ENCODE measurements at places on chromosomes 7 and 10. TPM values are rescaled to one million over a fixed set of nuclear protein-coding genes. Genes with fewer than 3 reads are reported as not detected.

- peak; percentile 47 for DNase-seq
Observed at GRCh38 chr7:126700807-126701604, 551.7 kb downstream of the GRM8 start.

DNA sequence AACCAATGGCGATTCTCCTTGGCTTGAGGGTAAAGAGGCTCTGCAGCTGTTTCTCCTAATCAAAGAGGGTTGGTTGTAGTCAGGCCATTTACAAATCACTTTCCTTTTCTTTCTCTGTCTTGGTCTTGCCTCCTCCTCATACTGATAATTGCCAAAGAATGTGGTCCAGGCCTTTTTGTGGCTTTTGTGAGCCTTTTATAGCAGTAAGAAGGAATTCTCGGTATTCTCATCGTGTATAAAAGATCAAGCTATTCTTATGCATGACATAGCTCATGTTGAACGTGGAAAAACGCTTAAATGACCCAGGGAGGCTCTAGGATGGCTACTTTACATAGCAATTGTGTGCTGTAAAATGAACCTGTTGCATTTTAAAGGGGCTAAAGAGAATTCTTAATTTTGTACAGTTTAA, 62.6 kb downstream of the RBM20 start:
- no peak for DNase-seq

DNA sequence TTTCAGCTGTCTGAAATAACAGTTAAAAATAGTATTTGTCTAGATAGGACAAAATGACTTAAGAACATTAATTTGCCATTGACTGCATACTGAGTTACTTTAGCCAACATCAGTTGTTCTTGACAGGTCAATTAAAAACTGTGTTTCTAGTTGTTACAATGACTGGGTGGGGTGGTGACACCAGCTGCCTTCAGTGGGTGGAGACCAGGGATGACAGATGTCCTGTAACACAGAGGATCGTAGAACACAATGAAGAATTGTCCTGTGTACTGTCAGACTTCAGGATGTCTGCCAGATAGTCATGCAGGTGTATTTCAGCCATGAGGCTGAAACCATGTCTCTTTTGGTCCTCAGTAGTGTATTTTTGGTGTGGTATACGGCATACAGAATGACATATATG, 24.4 kb downstream of the TRUB1 start:
- no peak for DNase-seq

DNA sequence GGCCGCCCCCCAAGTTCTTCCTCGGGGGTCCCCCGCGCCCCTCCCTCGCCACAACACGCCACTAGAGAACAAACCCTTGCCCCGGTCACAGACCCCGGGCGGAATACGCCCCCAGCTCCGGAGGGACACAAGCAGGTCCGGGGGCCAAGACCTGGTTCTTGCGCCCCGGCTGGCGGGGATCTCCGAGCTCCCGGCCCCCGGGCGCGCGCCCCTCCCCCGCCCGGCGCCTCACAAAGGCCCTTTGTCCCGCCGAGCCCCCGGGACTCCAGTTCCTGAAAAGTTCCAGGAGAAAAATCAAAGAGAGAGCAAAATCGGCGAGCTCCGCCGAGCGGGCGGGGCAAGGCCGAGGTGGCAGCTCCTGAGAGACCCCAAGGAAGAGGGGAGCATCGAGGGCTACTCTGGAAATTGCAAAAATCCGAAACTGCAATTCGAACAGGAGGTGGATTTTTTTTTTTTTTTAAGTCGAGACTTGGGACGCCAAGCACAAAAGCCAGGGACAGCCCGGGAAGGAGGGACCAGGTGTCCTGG, 4.0 kb downstream of the TNRC18 start:
- no peak for DNase-seq

DNA sequence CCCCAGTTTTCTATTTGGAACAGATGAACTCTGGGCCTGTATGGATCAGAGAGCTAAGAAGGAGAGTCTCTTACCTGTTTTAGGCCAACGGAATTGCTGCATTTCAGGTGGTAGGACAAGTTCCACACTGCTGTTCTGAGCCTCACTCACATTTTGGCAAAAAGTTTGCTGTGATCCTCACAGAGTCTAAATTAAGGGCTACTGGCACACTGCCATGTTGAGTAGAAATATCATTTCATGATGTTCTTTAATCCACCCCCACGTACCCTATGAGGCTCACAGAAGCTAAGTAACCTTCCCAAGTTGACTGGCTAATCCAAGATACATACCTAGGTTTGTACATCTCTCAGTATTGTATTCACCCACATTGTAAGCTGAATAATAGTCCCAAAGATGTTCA, 447.2 kb downstream of the INHBA start:
- no peak for DNase-seq

SEMA3E gene
- not detected for total RNA-seq

DNA sequence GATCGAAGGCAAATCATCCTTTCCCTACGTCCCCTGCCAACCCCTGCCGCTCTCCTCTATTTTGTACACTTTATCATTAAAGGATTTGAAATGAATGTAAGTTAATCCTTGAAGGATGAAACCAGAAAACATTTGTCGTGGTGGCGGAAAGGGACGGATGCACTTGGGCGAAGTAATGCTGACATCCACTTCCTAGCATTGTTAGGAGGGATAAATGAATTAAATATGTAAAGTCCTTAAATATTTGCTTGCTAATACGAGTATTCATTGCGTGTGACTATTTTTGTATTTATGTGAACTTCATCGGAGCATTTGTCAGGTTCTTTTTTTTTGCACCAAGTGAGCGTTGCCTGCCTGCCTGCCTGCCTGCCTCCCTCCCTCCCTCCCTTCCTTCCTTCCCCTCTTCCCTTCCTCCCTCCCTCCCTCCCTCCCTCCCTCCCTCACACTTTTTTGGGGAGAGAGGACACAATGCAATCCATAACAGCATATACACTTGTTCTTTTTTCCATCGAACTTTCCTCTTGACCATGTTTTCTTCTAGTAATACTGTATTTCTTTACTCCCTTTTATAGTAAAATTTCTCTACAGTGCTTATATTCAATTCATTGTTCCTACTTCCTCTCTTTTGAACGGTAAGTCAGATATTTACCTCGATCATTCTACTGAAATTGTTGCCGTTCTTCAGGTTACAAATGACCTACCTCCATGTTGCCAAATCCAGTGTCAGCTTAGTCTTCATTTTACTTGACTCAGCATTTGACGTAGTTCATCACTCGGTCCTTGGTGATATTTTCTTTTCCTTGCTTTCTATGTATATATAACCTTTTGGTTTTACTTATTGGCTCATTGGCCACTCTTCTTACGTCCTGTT, 831 bp downstream of the CCDC7 start:
- DNase-seq: no peak

- no peak for DNase-seq
Observed at GRCh38 chr10:114009281-114009996, 34.2 kb upstream of the ADRB1 start.

AKR1D1 gene
- total RNA-seq: not detected

- DNase-seq: no peak
Observed at GRCh38 chr10:79178614-79179163, 109.9 kb downstream of the ZMIZ1 start.

DNA sequence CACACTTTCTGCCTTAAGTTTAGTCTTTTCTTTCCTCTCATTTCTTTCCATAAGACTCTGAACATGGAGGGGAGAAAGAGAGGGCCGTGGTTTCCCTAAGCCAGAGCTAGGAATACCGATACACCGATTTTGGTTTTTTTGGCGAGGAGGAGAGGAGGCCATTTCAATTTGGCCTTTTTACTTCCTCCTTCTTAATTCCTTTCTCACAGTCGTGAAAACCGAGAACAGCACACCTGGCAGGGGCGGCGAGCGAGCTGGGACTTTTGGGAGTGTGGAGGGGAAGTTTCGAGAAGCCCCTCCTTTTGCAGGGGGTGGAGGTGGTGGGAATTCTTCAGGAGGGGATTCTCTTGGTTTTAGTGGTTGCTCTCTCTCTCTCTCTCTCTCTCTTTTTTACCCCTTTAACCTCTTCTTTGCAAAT, 6.2 kb downstream of the GATA3 start:
- DNase-seq: no peak

- no peak for DNase-seq
Observed at GRCh38 chr10:93947524-93947923, 46.2 kb upstream of the PLCE1 start.

PCDH15 gene
- total RNA-seq: not detected

GRCh38 chr10:70592746-70593512, 9.6 kb downstream of the PRF1 start:
- no peak for DNase-seq

GIMAP6 gene
- 34.8 TPM for total RNA-seq

OR6B1 gene
- not detected for total RNA-seq

C10orf62 gene
- total RNA-seq: not detected

GRCh38 chr7:27922907-27923641, 183.1 kb downstream of the TAX1BP1 start:
- no peak for DNase-seq

- DNase-seq: peak; percentile 10
Observed at GRCh38 chr10:45557275-45557905, 115.2 kb downstream of the ZFAND4 start.

PDE1C gene
- total RNA-seq: not detected

- no peak for DNase-seq
Observed at GRCh38 chr7:32447218-32447617, 43.0 kb downstream of the LSM5 start.

- DNase-seq: no peak
Observed at GRCh38 chr7:106450716-106451115, 165.9 kb upstream of the NAMPT start.

GRCh38 chr7:20470726-20471125, 140.0 kb downstream of the ITGB8 start:
- no peak for DNase-seq

AGFG2 gene
- total RNA-seq: 55.4 TPM

GRCh38 chr7:121563177-121563576, 167.1 kb upstream of the FAM3C start:
- no peak for DNase-seq

CXCL12 gene
- total RNA-seq: not detected

DNA sequence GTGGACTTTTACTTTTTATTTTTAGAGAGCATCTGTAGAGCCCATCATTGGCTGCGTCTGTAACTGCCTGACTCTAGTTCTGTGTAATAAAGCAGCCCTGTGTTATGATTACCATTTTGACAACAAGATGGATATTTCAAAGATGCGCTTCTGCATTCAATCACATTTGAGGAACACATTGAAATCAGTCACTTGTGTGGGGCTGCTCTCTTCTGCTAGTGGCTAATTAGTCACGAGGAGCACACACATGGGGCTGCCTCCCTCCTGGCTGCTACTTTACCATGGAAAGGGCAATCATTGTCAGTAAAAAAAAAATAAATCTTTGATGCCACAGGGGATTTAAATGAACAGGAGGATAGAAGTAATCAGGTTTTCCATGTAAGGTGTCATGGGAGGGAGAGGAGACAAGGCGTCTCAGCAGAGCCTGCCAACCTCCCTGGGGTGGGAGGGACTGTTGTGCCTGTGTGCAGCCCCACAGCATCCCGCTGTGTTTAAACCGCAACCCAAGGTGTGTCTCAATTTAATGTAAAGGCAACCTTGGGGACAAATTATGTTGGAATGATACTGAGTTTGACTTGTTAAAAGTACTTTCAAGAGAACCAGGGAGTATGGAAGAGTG, 205.2 kb upstream of the COBL start:
- no peak for DNase-seq

DNA sequence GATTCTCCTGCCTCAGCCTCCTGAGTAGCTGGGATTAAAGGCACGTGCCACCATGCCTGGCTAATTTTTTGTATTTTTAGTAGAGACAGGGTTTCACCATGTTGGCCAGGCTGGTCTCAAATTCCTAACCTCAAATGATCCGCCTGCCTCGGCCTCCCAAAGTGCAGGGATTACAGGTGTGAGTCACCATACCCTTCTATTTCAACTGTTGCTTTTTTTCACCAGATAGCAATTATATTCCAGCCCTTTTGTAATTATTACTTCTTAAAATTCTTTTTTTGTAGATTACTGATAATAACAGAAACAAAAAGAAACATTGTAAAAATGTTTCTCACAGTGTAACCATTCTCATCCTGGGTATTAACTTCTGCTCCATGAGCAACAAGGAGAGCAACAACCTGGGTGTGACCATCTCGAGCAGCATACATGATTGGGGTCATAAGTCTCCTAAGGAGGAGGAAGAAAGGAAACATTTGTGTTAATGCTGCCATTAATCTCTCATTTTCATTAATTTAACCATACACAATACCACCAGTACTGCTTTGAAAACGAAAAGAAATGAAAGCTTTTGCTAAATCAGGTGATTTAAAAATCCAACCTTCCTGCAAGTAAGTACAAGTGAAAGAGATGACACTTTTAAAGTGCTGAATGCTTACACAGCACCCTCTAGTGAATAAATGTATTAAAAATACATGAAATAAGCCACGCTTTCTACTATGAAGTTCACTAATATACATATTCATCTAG, 41.8 kb downstream of the ASZ1 start:
- DNase-seq: no peak

DNA sequence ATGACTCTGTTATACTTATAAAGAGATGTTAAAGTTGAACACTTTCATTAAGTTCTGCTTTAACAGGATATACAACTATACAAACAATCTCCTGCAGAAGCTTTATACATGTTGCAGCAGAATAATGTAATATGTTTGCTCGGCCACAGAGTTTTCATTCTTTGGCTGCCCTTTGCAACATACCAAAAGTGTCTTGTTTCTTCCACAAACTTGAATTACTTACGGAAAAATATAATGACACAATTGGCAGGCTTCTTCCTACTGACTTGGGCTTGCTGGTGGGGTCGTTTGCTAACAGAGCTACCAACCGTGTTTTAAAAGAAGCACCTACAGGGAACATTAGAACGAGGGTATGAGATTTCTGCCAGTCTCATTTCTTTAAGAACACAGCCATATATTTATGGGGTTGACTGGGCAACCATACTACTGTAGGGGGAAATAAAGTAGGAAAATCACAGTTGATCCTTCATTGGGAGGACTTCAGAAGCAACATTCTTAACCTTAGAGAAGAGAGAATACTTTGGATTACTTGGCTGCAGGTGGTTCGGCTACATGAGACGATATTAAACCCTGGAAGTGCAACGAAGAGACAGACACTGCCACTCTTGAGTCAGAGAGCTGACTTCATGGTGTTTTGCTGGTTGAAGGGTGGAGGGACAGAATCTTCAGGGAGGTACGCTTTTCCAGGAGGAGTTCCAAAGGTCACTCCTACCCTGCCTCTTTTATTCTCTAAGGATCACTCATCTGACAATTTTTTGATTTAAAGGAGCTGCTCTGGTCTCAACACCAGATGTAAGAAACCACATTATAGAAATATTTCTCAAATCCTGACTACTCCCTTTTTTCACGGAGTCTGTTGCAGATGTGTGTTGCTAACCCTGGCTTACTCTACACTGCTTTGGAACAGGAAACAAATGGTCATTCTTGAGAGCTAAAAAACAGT, 123.9 kb downstream of the SEMA3C start:
- DNase-seq: no peak

DNA sequence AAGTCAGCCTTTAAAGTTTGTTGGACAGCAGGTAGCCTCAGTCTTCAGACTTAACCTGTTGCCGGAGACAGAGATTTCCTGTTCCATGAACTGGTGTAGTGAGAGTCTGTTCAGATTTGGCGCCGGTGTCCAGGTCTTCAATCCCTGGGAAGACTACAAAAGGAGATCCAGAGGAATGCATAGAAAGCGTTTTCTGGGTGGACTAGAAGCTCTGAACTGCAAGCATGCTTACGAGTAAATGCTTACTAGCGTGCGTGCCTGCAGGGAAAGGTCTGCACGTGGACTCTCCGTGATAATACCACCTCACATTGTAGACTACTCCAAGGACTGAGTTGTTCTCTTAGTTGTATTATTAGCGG, 878 bp downstream of the GLRX3 start:
- no peak for DNase-seq

AVPI1 gene
- total RNA-seq: 3.2 TPM
